Glutamatergic neuron (in vitro differentiated cells): ENCODE measurements at places on chromosomes 6 and 20.

DNA sequence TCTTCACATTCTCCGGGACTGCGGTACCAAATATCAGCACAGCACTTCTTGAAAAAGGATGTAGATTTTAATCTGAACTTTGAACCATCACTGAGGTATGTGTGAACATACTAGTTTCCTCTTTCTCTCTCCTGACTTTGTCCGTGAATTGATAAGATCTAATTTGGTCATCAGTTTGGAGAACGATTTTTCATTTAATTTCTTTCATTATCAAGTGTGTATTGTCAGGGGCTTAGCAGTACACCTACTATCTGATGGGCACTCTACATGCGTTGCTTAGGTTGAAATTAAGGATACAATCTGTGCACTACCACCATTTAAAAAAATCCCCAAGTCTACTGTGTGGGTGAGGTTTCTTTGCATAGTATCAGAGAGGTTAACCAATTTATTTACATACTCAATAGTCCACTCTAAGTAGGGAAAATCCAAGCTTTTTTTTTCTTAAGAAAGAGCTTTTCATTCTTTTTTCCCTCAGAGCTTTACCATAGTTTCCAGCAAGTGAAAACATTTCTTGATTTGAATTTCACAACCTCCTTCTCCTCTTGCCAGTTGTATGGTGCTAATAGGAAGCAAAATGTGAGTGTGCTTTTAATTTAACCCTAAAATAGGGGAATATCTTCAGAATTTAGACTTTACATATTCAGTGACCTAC lies 105.4 kb upstream of the ESR1 start:
- no peaks in the 10 kb centered on the region for H3K36me3 ChIP-seq
- no peak for DNase-seq
- no peaks in the 10 kb centered on the region for H3K4me1 ChIP-seq
- H3K4me3 ChIP-seq, result no peak overlapping the region
- H3K27ac ChIP-seq, result no peak overlapping the region

GRCh38 chr6:66230591-66230990 lies 523.6 kb upstream of the EYS start:
- H3K4me3 ChIP-seq, result no peak overlapping the region
- H3K27me3 ChIP-seq, result no peaks in the 10 kb centered on the region
- H3K27ac ChIP-seq, result no peak overlapping the region
- no peak for DNase-seq
- H3K36me3 ChIP-seq, result no peaks in the 10 kb centered on the region
- H3K4me1 ChIP-seq, result peaks cover 5% of the 10 kb centered on the region

DNA sequence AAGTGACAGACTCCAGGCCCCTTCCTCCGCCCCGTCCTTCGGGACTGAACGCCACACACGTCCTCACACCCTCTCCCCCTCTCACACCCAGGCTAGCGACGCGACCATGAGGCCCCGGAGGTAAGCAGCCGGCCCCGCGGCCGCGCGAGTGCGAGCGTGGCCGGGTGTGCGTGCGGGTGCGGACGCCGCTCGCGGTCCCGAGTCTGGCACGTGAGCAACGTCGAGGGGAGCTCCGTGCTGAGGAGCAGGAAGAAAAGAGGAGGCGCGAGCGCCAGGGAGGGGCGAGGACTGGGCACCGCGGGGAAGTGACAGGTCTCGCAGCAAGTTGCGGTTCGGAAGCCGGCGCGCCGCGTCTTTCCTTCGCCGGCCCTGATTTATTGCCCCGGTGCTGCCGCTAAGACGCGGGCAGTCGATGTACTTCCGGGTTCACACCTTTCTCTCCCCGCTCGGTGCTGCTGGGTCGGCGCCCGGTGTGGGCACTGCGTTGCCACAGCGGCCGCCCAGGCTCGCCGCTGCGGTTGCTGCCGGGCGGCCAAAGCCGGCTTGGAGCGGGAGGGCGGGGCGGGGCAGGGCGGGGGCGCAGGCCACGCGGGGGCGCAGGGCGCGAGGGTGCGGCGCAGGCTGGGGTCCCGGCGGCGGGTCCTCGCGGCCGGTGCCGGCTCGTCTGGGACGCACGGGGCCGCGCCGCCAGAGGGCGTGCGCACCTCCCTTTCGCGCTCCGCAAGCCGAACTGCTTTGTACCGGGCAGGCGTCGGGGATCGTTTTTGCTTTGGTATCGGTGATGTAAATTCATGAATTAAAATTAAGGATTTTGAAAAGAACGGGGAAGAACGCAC lies 15.8 kb upstream of the LIN28B start:
- H3K4me1 ChIP-seq, result peaks cover 16% of the 10 kb centered on the region
- H3K27me3 ChIP-seq, result peaks cover 16% of the 10 kb centered on the region
- H3K4me3 ChIP-seq, result peak overlapping the region; percentile 94
- H3K36me3 ChIP-seq, result peaks cover 8% of the 10 kb centered on the region
- peak overlapping the region; percentile 99 for H3K27ac ChIP-seq

DNA sequence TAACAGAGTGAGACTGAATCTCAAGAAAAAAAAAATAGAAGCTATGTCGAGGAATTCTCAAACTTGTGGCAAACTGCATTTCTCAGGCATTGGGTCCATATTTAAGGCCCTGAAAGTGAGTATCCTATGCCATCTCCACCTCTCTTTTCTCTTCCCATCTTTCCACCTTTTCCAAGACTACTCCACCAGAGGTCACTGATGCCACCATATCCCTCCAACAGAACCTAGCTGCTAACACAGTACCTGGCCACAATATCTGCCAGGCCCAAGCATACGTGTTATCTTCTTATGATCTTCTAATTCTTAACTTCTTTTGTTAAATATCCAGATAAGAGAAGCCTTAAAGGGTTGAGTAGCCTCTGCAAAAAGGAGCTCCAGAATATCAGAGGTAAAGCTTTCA lies 8.2 kb upstream of the ADGRF4 start:
- H3K27ac ChIP-seq, result no peak overlapping the region
- no peaks in the 10 kb centered on the region for H3K36me3 ChIP-seq
- H3K4me3 ChIP-seq, result no peak overlapping the region
- H3K27me3 ChIP-seq, result no peaks in the 10 kb centered on the region
- DNase-seq, result no peak

- H3K4me3 ChIP-seq, result no peak overlapping the region
- no peak for DNase-seq
- no peaks in the 10 kb centered on the region for H3K36me3 ChIP-seq
- no peaks in the 10 kb centered on the region for H3K4me1 ChIP-seq
Measured at GRCh38 chr6:12269110-12269509, 21.1 kb upstream of the EDN1 start.

- H3K27me3 ChIP-seq, result peaks cover 17% of the 10 kb centered on the region
- no peak for DNase-seq
- no peaks in the 10 kb centered on the region for H3K36me3 ChIP-seq
- H3K27ac ChIP-seq, result no peak overlapping the region
- peaks cover 39% of the 10 kb centered on the region for H3K4me1 ChIP-seq
Measured at GRCh38 chr20:57809661-57810172, 99.9 kb upstream of the PMEPA1 start.

DNA sequence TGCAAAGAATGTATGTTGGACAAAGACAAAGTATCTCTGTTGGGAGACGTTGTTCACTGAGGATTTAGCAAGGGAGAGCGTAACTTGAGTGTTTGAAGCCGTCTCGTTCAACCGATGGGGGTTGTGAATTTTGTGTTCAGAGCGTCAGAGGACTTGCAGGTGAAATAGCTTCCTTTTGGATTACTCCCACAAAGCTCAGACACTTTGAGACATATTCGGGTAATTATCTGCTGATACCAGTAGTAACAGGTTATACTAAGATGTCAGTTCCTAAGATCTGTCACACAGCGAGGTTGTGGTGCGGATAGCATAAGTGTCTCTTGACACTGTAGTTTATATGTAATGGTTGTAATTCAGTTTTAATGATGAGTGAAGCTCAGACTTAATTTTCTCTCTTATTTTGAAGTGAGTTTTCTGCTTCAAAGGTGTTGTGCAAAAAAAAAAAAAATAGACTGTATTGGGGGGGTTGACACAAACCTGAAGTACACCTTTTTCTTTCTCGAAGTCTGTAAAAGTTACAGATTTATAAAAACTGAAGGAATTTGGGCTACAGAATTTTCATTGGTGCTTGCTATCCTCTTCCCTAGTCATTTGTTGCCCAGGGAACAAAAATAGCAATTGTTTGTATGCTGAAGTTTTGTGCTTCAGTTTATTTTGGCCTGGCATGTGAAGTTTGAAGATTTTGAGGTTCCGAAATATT lies 1.7 kb downstream of the ASXL1 start:
- DNase-seq, result no peak
- no peaks in the 10 kb centered on the region for H3K36me3 ChIP-seq
- H3K4me3 ChIP-seq, result peak overlapping the region; percentile 85
- peaks cover 24% of the 10 kb centered on the region for H3K4me1 ChIP-seq
- peaks cover 15% of the 10 kb centered on the region for H3K27me3 ChIP-seq

- peaks cover 9% of the 10 kb centered on the region for H3K4me1 ChIP-seq
- DNase-seq, result no peak
- no peak overlapping the region for H3K4me3 ChIP-seq
- H3K36me3 ChIP-seq, result no peaks in the 10 kb centered on the region
- H3K27me3 ChIP-seq, result peaks cover 2% of the 10 kb centered on the region
- no peak overlapping the region for H3K27ac ChIP-seq
Measured at GRCh38 chr6:137975188-137975940, 108.3 kb downstream of the TNFAIP3 start.

DNA sequence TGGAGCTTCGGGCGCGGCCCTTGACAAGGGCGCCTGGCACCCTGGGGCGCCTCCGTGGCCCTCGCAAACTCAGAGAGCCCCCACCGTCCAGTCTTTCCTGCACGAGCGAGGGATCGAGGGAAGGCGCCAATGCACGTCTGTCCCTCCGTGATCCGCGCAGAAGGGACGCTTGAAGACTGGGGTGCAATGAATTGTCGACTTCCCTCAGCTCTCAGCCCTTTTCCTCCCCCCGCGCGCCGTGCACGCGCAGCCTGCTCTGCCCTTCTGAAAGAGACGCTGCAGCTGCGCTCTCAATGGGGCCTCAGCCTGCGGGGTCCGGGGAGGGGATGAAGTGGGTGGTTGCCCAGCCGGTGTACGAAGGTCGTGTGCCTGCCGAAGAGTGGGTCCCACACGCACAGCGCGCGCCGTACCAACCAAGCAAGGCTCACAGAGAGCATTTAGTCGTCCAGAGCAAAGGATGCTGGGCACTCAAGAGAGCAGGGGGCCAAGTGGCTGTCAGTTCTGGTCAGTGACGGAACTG lies 5.5 kb upstream of the SOX4 start:
- H3K27ac ChIP-seq, result peak overlapping the region; percentile 100
- peaks cover 18% of the 10 kb centered on the region for H3K4me1 ChIP-seq
- peaks cover 28% of the 10 kb centered on the region for H3K27me3 ChIP-seq
- H3K4me3 ChIP-seq, result peak overlapping the region; percentile 99
- H3K36me3 ChIP-seq, result peaks cover 5% of the 10 kb centered on the region

GRCh38 chr6:155959898-155960495 lies 504.4 kb upstream of the NOX3 start:
- no peaks in the 10 kb centered on the region for H3K4me1 ChIP-seq
- peaks cover 1% of the 10 kb centered on the region for H3K27me3 ChIP-seq
- H3K4me3 ChIP-seq, result no peak overlapping the region
- H3K36me3 ChIP-seq, result no peaks in the 10 kb centered on the region
- no peak overlapping the region for H3K27ac ChIP-seq
- no peak for DNase-seq

GRCh38 chr20:19453862-19454261 lies 241.4 kb downstream of the SLC24A3 start:
- no peaks in the 10 kb centered on the region for H3K27me3 ChIP-seq
- H3K36me3 ChIP-seq, result no peaks in the 10 kb centered on the region
- no peak for DNase-seq
- peaks cover 19% of the 10 kb centered on the region for H3K4me1 ChIP-seq
- no peak overlapping the region for H3K27ac ChIP-seq
- H3K4me3 ChIP-seq, result no peak overlapping the region

GRCh38 chr6:90574610-90575009 lies 12.3 kb downstream of the MAP3K7 start:
- no peaks in the 10 kb centered on the region for H3K27me3 ChIP-seq
- no peak for DNase-seq
- H3K4me3 ChIP-seq, result no peak overlapping the region
- H3K4me1 ChIP-seq, result no peaks in the 10 kb centered on the region

DNA sequence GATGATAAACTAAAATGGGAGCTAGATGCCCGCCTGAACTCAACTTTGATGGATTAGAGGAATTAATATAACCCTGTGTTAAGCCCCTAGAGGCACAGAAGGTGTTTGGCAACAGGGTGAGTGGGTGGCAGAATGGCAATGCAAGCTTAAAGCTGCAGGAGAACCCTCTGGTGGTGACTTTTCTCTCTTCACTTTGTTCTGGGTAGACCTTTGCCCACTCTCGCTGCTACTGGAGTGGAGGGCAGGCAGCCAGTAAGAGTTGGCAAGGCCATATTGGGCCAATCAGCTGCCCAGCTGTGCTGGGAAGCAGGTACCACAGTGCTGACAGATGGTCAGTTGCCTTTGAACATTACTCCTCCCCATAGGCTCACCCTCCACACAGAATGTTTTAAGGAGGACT lies 468.2 kb downstream of the MMUT start:
- DNase-seq, result no peak
- no peaks in the 10 kb centered on the region for H3K4me1 ChIP-seq
- no peak overlapping the region for H3K4me3 ChIP-seq
- no peaks in the 10 kb centered on the region for H3K36me3 ChIP-seq
- H3K27me3 ChIP-seq, result no peaks in the 10 kb centered on the region
- no peak overlapping the region for H3K27ac ChIP-seq

GRCh38 chr6:98711380-98711779 lies 123.0 kb upstream of the POU3F2 start:
- H3K36me3 ChIP-seq, result no peaks in the 10 kb centered on the region
- no peaks in the 10 kb centered on the region for H3K27me3 ChIP-seq
- DNase-seq, result no peak

DNA sequence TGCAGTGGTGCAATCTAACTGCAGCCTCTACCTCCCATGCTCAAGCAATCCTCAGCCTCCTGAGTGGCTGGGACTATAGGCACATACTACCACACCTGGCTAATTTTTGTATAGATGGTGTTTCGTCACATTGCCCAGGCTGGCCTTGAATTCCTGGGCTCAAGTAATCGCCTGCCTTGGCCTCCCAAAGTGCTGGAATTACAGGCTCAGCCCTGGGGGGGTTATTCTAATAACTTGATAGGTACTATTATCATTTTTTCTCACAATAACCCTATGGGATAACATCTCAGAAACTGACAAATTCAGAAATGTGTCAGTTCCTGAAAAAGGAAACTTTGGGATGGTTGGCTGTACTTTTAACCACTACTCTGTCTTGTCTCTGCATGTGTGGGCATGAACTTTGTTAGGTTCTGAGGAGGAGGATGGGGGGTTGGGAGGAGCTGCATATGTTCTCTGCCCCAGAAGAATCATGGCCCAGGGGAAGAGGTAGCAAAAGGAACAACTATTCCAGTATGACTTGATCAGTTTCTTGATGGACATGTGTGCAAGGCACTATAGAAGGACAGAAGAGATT lies 169.9 kb downstream of the CARMIL1 start:
- peak overlapping the region; percentile 1 for H3K4me3 ChIP-seq
- no peak for DNase-seq
- H3K27ac ChIP-seq, result no peak overlapping the region
- peaks cover 19% of the 10 kb centered on the region for H3K4me1 ChIP-seq
- peaks cover 2% of the 10 kb centered on the region for H3K27me3 ChIP-seq

GRCh38 chr20:33940666-33941065 lies 53.0 kb upstream of the RALY start:
- no peaks in the 10 kb centered on the region for H3K36me3 ChIP-seq
- H3K4me3 ChIP-seq, result no peak overlapping the region
- H3K27me3 ChIP-seq, result peaks cover 5% of the 10 kb centered on the region
- no peak for DNase-seq
- no peak overlapping the region for H3K27ac ChIP-seq

GRCh38 chr6:41570259-41570615 lies 24.1 kb downstream of the FOXP4 start:
- no peak for DNase-seq
- H3K27me3 ChIP-seq, result peaks cover 3% of the 10 kb centered on the region
- peaks cover 40% of the 10 kb centered on the region for H3K4me1 ChIP-seq
- peak overlapping the region; percentile 40 for H3K4me3 ChIP-seq
